ENCODE measurements at places on chromosomes 2 and 18. TPM values are rescaled to one million over a fixed set of nuclear protein-coding genes. Genes with fewer than 3 reads are reported as not detected.

- no peak for DNase-seq
Observed at GRCh38 chr2:237465515-237466148, 21.4 kb upstream of the MLPH start.

- DNase-seq, result no peak
Observed at GRCh38 chr2:2102866-2103653, 228.0 kb downstream of the MYT1L start.

- DNase-seq, result no peak
Observed at GRCh38 chr2:12884713-12885282, 168.1 kb downstream of the TRIB2 start.

DNA sequence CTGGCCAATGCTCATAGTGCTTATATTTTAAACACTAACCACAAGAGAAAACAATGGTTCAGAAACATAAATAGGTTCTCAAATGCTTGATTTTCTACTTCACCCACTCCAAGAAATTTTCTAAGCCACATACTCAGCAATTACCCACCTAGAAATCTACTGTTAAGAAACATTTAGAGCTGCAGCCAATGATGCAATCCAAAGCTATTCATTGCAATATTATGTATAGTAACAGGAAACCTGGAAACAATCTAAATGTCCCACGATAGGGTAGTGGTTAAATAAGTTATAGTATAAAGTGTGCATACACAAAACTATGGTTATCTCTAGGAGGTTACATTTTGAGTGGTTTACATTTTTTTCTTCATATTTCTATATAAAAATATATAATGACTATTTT lies 5.7 kb downstream of the FAM237A start:
- DNase-seq, result no peak

DNA sequence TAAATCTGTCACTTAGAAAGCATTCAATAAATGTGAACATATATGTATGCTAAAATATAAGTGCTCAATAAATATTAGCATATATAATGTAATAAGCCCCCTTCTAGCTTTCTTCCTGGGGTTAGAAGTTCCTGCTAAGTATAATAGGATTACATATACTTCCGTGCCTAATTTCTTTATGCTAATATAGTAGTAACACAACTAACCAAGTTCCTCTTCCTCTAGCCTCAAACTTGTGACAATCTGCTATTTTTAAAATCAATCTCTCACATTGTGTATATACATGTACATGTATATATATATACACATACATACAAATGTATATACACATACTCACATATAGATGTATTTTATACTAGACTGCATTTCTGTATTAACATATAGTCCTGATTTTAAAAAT lies 32.2 kb downstream of the TLK1 start:
- no peak for DNase-seq

DNA sequence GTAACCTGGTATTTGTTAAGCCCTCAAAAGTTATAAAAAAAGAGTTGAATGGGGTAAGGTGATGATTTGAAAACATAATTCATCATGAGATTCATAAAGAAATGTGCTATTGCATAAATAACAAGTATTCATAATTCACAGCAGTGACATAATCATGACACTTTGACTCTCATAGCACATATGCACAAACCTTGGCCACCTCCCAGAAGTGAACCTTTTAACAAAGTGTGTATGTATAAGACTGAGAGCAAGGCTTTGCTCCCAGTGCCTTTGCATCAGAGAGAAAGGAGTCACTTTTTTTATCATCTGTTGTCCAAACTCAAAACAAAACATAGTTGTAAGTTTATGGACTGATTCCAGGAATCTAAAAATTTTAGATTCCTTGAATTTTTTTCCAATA lies 15.0 kb upstream of the HTR2B start:
- DNase-seq, result no peak

- DNase-seq, result no peak
Observed at GRCh38 chr2:209351636-209352035, 72.2 kb upstream of the MAP2 start.

- DNase-seq, result no peak
Observed at GRCh38 chr2:7115364-7115763, 198.2 kb downstream of the RNF144A start.

DNA sequence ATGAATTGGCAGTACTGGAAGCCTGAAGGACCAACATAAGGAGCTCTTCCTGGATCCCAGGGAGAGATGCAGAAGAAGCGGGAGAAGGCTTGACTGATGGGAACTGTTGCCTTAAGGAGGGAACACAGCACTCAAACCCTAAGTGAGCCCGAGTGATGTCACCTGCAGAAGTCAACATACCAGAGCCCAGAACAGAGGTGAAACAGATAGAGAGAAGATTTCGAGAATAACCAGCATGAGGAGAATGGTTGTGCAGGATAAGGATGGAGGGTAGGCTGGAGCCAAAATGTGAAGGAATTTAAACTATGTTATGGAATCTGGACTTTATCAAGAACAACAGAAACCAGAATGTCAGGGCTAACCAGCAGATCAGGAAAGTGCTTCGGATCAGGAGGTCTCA lies 463.1 kb upstream of the DDX18 start:
- DNase-seq, result no peak

DNA sequence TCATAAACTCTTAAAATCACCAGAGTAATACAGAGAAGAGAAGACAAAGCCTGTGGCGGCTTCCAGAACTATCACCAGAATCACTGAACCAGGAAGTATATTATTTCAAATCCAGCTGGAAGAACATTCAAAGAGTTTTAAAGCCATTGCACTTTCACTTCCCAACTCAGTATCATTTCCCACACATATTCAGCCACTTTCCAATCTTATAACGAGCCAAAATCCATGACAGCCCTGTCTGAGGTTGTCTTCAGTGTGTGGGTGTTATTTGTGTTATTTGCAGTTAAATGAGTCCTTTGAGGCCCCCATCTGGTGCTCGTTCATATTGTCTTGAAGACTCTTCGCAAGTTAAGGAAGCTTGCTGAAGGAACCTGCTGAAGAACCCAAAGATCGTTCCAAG lies 559.9 kb downstream of the TSN start:
- DNase-seq, result no peak

DNA sequence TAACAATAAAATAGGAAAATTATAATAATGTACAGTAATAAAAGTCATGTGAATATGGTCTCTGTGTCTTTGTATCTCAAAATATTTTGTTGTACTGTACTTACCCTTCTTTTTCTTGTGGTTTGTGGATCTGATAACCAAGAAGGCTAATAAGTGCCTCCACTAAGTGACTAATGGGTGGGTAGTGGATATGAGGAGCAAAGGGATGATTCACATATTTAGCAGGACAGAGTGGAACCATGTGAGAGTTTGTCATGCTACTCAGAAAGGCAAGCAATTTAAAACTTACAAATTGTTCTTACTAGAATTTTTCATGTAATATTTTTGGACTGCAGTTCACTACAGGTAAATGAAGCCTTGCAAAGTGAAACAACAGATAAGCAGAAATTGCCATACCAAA lies 1241.2 kb upstream of the CDH2 start:
- DNase-seq, result no peak

- no peak for DNase-seq
Observed at GRCh38 chr2:136129601-136130000, 11.7 kb upstream of the CXCR4 start.

- DNase-seq, result no peak
Observed at GRCh38 chr2:203533676-203534591, 1.2 kb downstream of the RAPH1 start.

GRCh38 chr2:26970244-26970927 lies at the start of gene MAPRE3:
Gene MAPRE3, plus strand, starts transcription at chr2:26970637. Its CDS starts 51,582 bp downstream, at chr2:27022219.
- peak; percentile 86 for DNase-seq

TMEM169 gene
- total RNA-seq, result 0.79 TPM

CIB4 gene
- total RNA-seq, result not detected

- no peak for DNase-seq
Observed at GRCh38 chr2:96143848-96144480, 1.3 kb downstream of the DUSP2 start.

DNA sequence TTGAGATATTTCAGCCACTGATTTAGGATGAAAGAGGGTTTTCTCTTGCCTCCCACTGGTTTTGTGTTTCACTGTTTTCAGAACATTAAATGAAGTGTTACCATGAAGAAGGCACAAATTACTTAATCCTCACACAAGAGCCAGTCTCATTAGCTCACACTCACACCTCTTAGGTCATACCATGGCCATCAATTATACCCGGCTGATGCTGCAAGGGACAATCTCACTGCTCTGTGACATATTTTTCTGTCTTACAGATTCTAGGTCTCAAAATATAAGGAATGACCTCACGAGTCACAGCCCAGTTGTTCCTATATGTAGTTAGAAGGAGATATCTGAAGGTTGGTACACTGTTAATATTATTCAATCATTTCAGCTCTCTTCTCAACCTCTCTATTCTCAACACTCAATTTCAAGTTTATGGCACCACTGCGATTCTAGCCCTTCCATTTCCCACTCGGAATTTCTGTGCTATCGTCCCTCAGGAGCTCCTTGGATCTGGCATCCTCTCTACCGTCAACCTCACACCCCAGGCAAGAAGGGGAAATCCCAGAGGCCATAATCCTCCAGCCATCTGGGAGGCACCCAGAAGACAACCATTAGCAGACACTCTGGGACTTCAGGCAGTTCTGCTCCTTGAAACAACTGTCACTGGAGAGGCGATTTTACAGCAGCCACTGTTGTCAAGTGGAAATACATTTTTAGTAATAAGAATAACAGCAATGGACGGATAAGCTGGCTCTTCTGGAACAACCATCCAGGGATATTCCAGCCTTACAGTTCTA lies 101.9 kb downstream of the MREG start:
- DNase-seq, result no peak

GRCh38 chr2:218216336-218216673 lies 684 bp upstream of the ARPC2 start:
- peak; percentile 62 for DNase-seq

- DNase-seq, result no peak
Observed at GRCh38 chr2:151946899-151947812, 118.9 kb upstream of the ARL5A start.

GRCh38 chr2:31992934-31993333 lies 17.9 kb downstream of the MEMO1 start:
- DNase-seq, result no peak

LOXL3 gene
- 4.3 TPM for total RNA-seq

DNA sequence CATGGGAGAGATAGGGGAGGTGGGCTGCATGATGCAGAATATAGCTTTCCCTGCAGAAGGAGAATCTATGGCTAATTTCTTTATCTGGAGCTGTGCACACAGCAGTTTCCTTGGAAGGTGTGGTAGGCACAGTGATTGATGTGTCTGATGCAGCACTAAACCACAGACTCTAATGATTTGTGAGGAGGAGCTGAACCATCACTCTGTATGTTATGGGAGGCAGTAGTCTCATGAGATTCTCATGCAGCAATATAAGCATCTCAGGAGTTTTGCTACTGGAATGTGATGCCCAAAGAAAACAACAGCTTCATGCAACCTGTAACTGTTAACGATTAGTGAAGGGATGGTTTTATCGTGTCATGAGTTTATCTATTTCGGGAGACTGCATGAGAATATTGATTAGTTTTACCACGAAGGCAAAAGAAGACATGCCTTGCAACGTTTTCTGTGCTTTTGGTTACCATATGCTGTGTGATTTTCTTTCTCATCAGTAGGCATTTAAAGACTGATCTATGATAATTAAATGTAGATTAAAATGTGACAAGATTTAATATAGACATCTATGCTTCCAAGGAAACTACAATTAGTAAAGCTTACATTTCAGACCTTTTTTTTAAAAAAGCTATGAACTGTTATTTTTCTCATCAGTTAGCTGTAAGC lies 286.8 kb downstream of the ARL6IP6 start:
- no peak for DNase-seq

DNA sequence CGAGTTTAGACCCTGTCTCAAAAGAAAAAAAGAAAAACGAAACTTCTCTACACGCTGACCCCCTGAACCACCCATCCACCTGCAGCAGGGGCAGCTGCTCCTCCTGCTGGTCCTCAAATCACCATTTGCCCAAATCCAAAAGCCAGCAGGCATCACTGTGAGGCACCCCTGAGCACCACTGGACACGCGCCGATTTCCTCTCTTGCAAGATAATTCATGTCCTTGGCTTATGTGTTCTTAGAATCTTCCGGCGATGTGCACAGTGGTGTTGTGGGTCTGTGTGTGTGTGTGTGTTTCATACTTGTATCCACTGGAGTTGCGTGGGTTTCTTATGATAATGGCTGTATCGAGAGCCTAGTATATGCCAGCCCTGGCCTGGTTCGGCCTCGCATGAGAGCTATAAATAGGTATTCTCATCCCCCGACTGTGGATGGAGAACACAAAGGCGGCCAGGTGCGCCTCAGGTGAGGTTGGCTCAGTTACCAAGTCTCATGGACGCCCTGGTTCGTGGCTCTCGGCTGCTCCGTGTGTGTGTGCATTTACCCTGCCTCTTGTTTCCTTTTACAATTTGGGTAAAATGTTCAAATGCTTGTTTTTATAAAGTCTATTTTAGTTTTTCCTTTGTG lies 235.5 kb downstream of the HDAC4 start:
- peak; percentile 17 for DNase-seq

DNA sequence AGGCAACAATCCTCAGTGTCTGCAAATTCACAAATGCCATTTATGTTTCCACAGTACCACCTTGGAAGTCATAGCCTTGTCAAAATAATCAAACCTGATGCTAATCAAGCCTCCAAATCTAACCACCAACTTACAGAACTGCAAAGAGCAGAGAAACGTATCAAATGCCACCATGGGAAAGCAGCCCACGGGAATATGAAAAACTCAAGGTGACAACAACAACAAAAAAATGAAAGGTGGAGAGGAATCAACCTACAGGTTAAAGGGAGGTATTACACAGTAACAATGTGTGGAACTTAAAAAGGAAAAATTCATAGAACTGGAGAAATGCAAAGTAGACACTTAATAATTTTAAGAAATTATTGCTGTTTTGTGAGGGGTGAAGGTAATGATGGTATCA lies 46.7 kb downstream of the CD226 start:
- DNase-seq, result no peak

HAAO gene
- total RNA-seq, result 12.4 TPM

DNA sequence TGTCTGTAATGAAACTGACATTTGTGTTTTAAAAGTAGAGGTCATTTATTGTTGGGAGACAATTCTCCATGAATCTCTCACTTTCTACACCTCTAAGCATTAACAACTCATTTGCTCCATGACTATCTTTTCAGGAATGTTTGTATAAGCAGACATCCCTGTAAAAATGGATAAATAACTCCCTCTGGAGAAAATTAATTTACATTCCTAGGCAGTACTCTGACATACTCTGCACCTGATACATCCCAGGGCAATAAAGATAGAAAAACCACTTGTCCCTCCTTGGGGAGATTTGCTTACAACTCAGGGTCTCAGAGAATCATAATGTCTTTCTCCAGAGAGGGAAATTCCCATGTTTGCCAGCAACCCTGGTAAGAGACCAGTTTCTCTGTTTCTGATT lies 1037.7 kb upstream of the SLC39A10 start:
- DNase-seq, result no peak

- no peak for DNase-seq
Observed at GRCh38 chr18:11260961-11261461, 111.6 kb upstream of the PIEZO2 start.

- DNase-seq, result no peak
Observed at GRCh38 chr18:49183921-49184320, 233.2 kb upstream of the SMAD7 start.

Measured in ovary (tissue), 10 donors.